ENCODE measurements at places on chromosomes 2 and 18. TPM values are rescaled to one million over a fixed set of nuclear protein-coding genes. Genes with fewer than 3 reads are reported as not detected.
A peak's percentile ranks its signal among the peaks of the same experiment; 100 is the strongest.

- no peak overlapping the region for H3K27ac ChIP-seq
- H3K4me3 ChIP-seq = no peak overlapping the region
- no peak for DNase-seq
- peaks cover 8% of the 10 kb centered on the region for H3K4me1 ChIP-seq
- H3K36me3 ChIP-seq = no peaks in the 10 kb centered on the region
- H3K27me3 ChIP-seq = no peaks in the 10 kb centered on the region
Measured at GRCh38 chr2:16386031-16386430, 279.6 kb downstream of the CYRIA start.

DNA sequence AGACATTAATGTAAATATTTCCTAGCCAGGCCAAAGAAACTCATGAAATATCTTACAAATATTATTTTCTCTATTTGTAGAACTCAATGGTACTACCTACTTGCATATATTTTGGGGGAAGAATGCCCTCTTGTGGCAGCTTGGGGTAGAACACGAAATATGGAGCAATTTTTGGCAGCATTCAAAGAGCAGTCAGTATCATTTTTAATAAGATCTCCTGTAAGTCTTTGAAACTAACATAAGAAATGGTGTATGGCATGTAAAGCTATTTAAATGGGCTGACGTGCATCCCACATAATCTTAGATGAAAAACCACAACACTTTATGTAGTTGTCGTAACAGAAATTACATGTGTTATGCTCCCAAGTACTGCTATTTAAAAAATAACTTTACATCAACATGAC, 62.3 kb upstream of the CCDC195 start:
- H3K27me3 ChIP-seq = peaks cover 7% of the 10 kb centered on the region
- H3K4me3 ChIP-seq = no peak overlapping the region
- H3K27ac ChIP-seq = no peak overlapping the region
- no peak for DNase-seq
- H3K36me3 ChIP-seq = no peaks in the 10 kb centered on the region

Gene TSPYL6
- total RNA-seq = not detected

Gene SDC1
- 45.5 TPM for total RNA-seq

- H3K36me3 ChIP-seq = no peaks in the 10 kb centered on the region
- H3K4me3 ChIP-seq = no peak overlapping the region
- H3K4me1 ChIP-seq = peaks cover 10% of the 10 kb centered on the region
Measured at GRCh38 chr2:50879457-50879856, 152.5 kb downstream of the NRXN1 start.

- H3K4me3 ChIP-seq = no peak overlapping the region
Measured at GRCh38 chr18:13584825-13585224, 141.5 kb downstream of the FAM210A start.

DNA sequence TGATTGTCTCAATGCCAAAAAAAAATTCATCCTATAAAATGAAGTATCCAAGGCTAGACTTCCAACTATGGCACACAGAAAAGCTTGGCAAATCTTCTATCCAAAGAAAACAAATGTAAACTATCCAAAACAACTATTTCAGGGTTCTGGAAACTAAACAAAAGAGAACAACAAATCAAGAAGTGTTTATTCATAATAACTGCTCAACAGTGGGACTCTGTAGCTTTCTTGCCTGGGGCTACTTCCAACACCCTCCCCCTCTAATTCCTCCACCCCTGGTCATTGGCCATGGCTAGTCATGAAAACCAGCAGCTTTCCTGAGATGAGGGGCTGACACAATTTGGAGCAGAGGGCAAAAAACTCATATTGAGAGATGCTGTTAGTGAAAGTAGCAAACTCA, 107.0 kb downstream of the EXOC6B start:
- H3K27ac ChIP-seq = peak overlapping the region; percentile 91
- H3K27me3 ChIP-seq = no peaks in the 10 kb centered on the region

DNA sequence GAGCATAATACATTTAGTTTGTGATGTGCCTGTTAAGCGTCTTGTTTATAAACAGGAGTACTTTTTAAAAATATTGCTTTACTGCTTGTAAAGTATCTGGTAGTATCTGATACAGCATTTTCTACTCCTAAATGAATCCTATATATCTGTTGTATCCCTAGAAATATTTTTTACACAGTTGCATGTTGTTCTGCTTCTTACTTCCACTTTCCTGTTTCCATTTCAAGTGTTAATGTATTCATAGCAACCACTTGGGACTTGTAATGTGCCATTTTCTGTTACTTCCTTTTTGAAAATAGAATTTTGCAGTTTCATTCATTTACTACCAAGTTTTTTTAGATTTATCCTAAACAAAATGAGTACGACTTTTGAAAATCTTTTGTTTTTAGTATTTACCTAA, 24.9 kb downstream of the CCNT2 start:
- peaks cover 35% of the 10 kb centered on the region for H3K36me3 ChIP-seq
- H3K4me1 ChIP-seq = peaks cover 4% of the 10 kb centered on the region
- H3K27ac ChIP-seq = no peak overlapping the region
- no peaks in the 10 kb centered on the region for H3K27me3 ChIP-seq
- H3K4me3 ChIP-seq = no peak overlapping the region
- DNase-seq = no peak

DNA sequence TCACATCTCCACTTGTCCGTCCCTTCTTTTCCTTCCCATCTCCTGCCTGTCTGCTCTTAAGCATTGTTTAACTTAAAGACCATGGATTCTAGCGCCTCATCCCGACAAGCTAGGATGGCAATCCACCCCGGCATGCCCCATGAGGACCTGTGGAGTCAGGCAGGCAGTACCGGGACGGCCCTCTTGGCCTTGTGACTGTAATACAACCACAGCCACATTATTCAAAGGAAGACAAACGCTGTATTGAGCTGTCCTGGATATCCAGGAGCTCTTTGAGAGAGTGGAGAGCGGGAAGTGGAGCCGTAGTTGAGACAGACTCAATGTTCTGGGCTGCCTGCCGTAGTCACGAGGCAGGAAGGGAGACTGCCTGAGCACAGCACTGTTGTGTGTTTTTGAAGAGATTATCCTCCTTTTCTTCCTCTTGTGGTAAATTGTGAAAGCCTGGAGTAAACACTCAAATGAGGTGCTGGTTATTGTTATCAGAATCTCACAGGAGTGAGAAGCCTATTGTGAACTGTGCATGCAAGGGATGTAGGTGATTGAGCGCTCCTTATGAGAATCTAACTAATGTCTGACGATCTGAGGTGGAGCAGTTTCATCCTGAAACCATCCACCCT, 929.8 kb upstream of the CNTNAP5 start:
- H3K4me1 ChIP-seq = peaks cover 19% of the 10 kb centered on the region

Gene POTEC
- not detected for total RNA-seq

DNA sequence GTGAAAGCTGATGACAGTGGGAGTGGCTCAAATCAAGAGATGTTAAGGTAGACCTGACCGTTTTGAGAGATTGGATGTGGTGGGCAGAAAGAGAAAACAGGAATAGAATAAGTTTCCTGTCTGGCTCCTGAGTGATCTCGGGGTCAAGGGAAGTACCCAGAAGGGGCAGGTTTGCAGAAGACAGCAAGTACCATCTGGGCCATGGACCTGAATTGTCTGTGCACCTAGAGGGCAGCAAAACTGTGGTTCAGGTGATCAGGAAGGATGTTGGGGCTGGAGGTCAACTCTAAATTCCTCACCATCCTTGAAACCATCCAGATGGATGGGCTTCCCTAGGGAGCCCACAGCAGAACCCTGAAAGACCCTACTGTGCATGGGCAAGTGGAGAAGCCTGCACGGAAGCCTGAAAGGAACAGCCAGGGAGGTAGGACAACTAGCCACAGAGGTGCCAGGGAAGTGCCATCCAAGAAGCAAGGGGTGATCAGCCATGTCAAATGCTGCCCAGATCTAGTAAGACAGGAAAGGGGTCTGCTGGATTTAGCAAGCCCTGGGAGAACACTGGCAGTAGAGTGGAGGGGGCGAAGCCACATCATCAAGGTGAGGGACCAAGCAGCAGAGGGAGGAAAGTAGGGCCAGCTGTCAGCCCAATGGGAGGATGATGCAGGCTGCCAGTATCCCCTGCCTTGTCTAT, 8.0 kb downstream of the TEX261 start:
- DNase-seq = no peak
- no peak overlapping the region for H3K4me3 ChIP-seq
- H3K36me3 ChIP-seq = peaks cover 21% of the 10 kb centered on the region
- no peak overlapping the region for H3K27ac ChIP-seq
- no peaks in the 10 kb centered on the region for H3K4me1 ChIP-seq
- no peaks in the 10 kb centered on the region for H3K27me3 ChIP-seq

DNA sequence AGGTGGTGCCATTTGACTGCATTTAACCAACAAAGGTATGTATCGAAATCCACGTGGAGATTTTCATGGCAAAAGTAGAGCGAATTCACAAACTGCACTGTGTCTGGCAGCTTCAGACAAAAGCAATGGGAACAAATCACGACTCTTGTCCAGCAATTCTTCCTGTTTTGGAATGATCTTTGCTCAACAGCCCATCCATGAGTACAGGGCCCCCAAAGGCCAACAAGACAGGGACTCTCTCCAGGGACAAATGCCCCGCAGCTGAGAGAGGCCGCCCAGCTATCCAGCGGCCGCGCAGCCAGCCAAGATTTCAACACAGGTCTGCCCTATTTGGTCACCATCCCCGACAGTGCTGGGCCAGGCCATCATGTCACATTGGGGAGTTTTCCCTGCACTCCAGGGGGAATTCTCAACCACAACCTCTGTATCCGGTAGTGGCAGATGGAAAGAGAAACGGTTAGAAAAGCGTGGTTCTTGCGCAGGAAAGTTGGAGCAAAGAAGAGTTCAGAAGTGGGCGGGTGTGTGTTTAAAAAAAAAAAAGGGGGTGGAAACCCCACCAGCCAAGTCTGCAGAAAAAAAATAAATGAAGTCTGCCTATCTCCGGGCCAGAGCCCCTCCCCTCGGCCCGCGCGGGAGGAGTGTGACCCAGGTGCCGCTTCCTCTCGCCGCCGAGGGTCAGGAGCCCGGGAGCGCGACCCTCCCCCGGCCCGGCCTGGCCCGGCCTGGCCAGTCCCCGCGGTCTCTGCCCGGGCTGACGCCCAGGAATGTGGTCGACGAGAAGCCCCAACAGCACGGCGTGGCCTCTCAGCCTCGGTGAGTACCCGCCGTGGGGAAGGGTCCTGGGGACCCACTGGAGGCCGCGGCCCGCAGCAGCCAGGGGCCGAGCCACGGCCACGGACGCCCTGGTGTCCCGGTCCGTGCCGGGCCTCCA, at the start of gene GYPC:
GYPC (plus strand) TSS at position 659 of the 931 bp plus-strand sequence; CDS start at position 765, 106 bp downstream.
- peak; percentile 70 for DNase-seq
- peak within 1 kb of the TSS; percentile 91 for H3K4me3 ChIP-seq
- peak within 1 kb of the TSS; percentile 96 for H3K27ac ChIP-seq
- no peaks in the 10 kb centered on the region for H3K36me3 ChIP-seq
- peaks cover 48% of the 10 kb centered on the region for H3K4me1 ChIP-seq

DNA sequence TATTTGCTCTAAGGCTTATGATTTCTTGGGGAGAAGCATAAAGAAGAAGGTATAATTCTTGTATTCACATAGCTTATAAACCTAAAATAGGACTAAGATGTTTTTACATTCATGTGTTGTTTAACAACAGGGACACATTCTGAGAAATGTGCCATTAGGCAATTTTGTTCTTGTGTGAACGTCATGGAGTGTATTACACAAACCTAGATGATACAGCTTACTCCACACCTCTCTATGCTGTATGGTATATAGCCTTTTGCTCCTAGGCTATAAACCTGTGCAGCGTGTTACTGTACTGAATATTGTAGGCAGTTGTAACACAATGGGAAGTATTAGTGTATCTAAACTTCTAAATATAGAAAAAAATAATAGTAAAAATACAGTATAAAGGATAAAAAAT, 92.1 kb downstream of the PHLPP1 start:
- no peak for DNase-seq
- no peaks in the 10 kb centered on the region for H3K36me3 ChIP-seq
- no peaks in the 10 kb centered on the region for H3K27me3 ChIP-seq
- H3K4me1 ChIP-seq = peaks cover 24% of the 10 kb centered on the region
- no peak overlapping the region for H3K27ac ChIP-seq

Gene ZEB2
- 111 TPM for total RNA-seq

Gene TMEM214
- total RNA-seq = 88.8 TPM

DNA sequence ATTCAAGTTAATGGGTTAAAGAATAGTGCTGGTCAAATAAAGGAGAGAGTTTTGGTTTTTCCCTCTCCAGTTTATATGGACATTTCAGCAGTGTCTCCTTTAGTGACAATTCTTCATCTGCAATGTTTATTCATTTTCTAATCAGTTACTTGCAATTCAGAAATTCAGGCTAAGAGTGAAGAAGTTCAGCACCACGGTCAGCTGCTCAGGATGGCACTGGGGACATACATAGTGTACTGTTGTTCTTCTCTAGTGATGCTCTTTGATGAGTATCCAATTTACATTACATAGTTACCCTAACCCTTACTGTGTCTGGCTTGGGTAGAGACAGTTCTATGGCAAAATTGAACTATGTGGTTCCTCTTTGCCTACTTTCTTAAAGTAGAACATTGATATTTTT, 412.7 kb downstream of the CNTNAP5 start:
- no peaks in the 10 kb centered on the region for H3K4me1 ChIP-seq
- H3K36me3 ChIP-seq = no peaks in the 10 kb centered on the region
- no peak overlapping the region for H3K27ac ChIP-seq
- DNase-seq = peak; percentile 59

Gene C2orf15
- total RNA-seq = 7.8 TPM

GRCh38 chr2:96903815-96904214, 33.9 kb upstream of the SEMA4C start:
- no peak for DNase-seq
- peaks cover 25% of the 10 kb centered on the region for H3K4me1 ChIP-seq
- H3K4me3 ChIP-seq = no peak overlapping the region

Gene EIF4E2
- total RNA-seq = 72.5 TPM

- no peak overlapping the region for H3K27ac ChIP-seq
- H3K4me3 ChIP-seq = no peak overlapping the region
- no peaks in the 10 kb centered on the region for H3K27me3 ChIP-seq
- no peaks in the 10 kb centered on the region for H3K36me3 ChIP-seq
Measured at GRCh38 chr2:238104691-238105371, 4.7 kb downstream of the ESPNL start.

GRCh38 chr2:232588680-232589585, 38.4 kb downstream of the EIF4E2 start:
- no peaks in the 10 kb centered on the region for H3K27me3 ChIP-seq
- no peaks in the 10 kb centered on the region for H3K4me1 ChIP-seq
- no peak overlapping the region for H3K4me3 ChIP-seq
- DNase-seq = no peak
- H3K27ac ChIP-seq = no peak overlapping the region
- peaks cover 12% of the 10 kb centered on the region for H3K36me3 ChIP-seq

Gene SH3RF3
- 2.5 TPM for total RNA-seq

Gene MAP2
- total RNA-seq = 7.2 TPM

DNA sequence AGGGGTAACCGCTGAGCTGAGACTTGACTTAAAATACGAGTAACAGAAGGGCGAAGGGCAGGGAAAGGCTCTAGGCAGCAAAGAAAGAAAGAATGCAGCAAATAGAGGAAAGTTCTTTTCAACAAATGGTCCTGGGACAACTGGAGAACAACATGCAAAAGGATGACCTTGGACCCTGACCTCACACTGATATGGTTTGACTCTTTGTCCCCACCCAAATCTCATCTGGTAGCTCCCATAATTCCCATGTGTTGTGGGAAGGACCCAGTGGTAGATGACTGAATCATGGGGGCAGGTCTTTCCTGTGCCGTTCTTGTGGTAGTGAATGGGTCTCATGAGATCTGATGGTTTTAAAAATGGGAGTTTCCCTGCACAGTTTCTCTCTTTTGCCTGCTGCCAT, 33.9 kb downstream of the ST3GAL5 start:
- no peak for DNase-seq
- peaks cover 22% of the 10 kb centered on the region for H3K36me3 ChIP-seq
- no peak overlapping the region for H3K27ac ChIP-seq
- H3K27me3 ChIP-seq = no peaks in the 10 kb centered on the region
- peaks cover 11% of the 10 kb centered on the region for H3K4me1 ChIP-seq

- no peak overlapping the region for H3K4me3 ChIP-seq
- H3K4me1 ChIP-seq = peaks cover 5% of the 10 kb centered on the region
- H3K27me3 ChIP-seq = no peaks in the 10 kb centered on the region
- DNase-seq = no peak
- peaks cover 2% of the 10 kb centered on the region for H3K36me3 ChIP-seq
- H3K27ac ChIP-seq = no peak overlapping the region
Measured at GRCh38 chr18:7662866-7663265, 95.8 kb downstream of the PTPRM start.

Gene NEB
- 0.92 TPM for total RNA-seq

All from mesothelial cell of epicardium (in vitro differentiated cells).